ENCODE measurements at places on chromosomes 13 and 19.

DNA sequence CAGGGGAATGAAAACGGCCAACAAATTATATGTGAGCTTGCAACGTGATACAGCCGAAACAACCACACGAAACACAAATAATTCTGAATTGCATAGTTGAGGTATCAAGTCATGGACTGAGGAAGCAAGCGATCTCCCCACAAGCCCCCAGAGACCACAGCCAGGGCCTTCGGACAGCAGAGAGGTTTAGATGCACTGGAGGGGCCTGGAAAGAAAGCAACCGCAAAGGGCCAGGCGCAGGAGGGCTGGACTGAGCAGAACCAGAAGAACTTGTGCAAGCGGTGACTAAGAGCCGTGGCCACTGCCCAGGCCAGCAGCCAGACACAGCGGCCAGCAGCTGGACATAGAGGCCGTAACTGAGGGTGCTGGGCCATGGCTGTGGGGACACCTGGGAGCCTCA, 131.4 kb downstream of the TNFRSF19 start:
- no peak overlapping the region for H3K4me3 ChIP-seq
- DNase-seq = peak; percentile 96
- peaks cover 15% of the 10 kb centered on the region for H3K4me1 ChIP-seq
- no peaks in the 10 kb centered on the region for H3K27me3 ChIP-seq

DNA sequence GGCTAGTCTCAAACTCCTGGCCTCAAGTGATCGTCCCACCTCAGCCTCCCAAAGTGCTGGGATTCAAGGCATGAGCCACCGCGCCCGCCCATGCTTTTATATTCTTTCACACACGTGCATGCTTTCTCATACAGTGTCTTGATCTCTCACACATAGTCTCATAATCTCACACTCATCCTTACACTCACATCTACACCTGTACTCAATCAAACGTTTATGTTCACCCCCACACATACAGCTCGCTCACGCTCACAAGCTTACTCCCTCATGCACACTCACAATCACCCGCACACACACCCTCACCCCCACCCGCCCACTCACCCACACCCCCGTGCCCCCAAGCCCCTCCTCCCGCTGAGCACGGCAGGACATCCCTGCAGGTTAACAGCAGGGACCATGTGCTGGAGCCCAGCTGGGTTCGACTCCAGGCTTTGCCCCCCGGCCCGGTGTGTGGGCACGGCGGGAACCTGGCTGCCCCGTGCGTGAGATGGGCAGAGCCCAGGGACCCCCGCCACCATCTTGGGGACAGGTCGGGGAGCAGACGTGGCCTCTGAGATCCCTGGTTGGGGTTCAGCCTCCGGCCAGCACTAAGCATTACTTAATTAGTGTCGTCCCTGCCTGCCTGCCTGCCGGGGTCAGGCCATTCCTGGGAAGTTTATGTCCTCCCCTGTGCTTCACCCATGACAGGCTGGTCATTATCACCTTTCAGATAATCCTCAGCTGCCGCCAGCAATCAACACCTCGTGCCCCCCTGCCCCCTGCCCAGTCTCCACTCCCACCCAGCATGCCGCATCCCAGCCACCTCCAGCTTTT, 11.4 kb downstream of the SBK2 start:
- H3K4me1 ChIP-seq = peaks cover 17% of the 10 kb centered on the region
- DNase-seq = no peak
- H3K27me3 ChIP-seq = no peaks in the 10 kb centered on the region
- H3K27ac ChIP-seq = no peak overlapping the region

DNA sequence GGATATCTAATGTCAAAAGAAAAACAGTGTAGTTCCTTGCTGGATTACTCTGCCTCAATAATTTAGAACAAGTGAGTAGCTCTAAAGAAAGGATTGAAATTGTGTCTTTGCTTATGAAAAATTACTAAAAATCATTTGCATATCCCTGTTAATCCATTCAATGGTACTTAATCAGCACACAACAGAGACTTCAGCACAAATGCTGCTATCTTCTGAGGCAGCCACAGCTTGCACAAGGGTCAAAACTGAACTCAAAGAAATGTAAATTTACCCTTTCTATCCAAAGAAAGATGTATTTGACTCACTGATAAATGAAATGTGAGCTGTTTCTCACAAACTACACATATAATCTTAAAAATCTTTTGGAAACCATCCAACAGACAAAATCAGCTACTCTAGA, 116.2 kb downstream of the LHFPL6 start:
- H3K4me1 ChIP-seq = peaks cover 9% of the 10 kb centered on the region
- H3K27ac ChIP-seq = no peak overlapping the region
- DNase-seq = no peak
- no peaks in the 10 kb centered on the region for H3K27me3 ChIP-seq

- H3K36me3 ChIP-seq = no peaks in the 10 kb centered on the region
- peaks cover 23% of the 10 kb centered on the region for H3K4me1 ChIP-seq
- no peak overlapping the region for H3K4me3 ChIP-seq
- peaks cover 10% of the 10 kb centered on the region for H3K27me3 ChIP-seq
Measured at GRCh38 chr13:27967736-27968315, 1.3 kb downstream of the CDX2 start.

- no peak overlapping the region for H3K4me3 ChIP-seq
- H3K36me3 ChIP-seq = no peaks in the 10 kb centered on the region
- H3K27me3 ChIP-seq = no peaks in the 10 kb centered on the region
- no peak for DNase-seq
- no peak overlapping the region for H3K27ac ChIP-seq
Measured at GRCh38 chr13:110925023-110925612, 10.2 kb upstream of the ANKRD10 start.

DNA sequence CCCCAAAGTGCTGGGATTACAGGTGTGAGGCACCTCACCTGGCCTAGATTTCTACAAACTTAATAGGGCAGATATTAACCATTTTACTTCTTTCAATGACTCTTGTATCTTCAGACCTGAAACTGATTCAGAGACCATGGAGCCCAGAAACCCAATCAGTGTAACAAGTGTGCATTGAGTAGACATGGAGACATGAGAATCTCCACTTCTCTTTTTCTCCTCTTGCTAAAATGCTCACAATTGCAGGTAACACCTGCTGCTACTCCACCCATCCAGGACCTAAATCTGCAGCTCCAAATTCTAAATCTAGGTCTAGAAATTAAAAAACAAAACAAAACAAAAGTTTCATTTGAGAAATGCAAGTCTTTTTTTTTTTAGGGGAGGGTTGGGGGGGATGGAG, 42.2 kb upstream of the ZNF681 start:
- H3K36me3 ChIP-seq = no peaks in the 10 kb centered on the region
- H3K4me1 ChIP-seq = no peaks in the 10 kb centered on the region
- H3K27me3 ChIP-seq = no peaks in the 10 kb centered on the region
- DNase-seq = no peak
- no peak overlapping the region for H3K4me3 ChIP-seq

GRCh38 chr13:61246351-61246750, 169.3 kb downstream of the PCDH20 start:
- no peaks in the 10 kb centered on the region for H3K4me1 ChIP-seq
- H3K36me3 ChIP-seq = no peaks in the 10 kb centered on the region
- H3K27ac ChIP-seq = no peak overlapping the region
- no peak for DNase-seq
- no peak overlapping the region for H3K4me3 ChIP-seq

DNA sequence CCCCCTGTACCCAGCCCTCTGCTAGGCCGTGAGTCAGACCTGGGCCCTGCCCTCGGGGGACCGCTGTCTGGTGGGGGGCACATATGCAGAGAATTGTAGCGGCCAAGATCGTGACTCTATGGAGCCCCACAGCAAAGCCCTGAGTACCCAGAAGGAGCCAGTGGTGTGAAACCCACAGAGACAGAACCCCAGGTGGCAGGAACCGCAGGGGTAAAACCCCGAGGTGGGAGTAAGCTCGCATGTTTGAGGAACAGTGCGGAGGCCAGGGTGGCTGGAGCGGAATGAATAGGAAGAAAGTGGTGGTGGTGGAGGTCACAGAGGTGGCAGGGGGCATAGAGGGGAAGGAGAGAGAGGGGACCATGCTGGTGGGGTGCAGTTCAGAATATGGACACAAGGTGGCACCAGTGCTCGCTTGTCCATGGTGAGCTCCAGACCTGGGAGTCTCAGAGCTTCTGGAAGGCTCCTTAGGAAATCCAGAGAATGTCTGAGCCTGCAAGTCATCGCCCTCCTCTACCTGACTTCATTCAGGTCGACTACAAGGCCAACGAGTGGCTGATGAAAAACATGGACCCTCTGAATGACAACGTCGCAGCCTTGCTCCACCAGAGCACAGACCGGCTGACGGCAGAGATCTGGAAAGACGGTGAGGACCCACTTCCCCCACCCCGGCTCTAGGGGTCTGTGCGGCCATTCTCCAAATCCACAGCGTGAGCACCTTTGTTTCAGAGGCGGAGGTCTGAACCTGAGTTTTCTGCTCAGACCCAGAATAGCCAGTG, 48.9 kb downstream of the MYH14 start:
- no peak for DNase-seq
- H3K4me3 ChIP-seq = no peak overlapping the region
- H3K27ac ChIP-seq = no peak overlapping the region
- H3K27me3 ChIP-seq = no peaks in the 10 kb centered on the region
- H3K36me3 ChIP-seq = peaks cover 6% of the 10 kb centered on the region
- H3K4me1 ChIP-seq = no peaks in the 10 kb centered on the region

DNA sequence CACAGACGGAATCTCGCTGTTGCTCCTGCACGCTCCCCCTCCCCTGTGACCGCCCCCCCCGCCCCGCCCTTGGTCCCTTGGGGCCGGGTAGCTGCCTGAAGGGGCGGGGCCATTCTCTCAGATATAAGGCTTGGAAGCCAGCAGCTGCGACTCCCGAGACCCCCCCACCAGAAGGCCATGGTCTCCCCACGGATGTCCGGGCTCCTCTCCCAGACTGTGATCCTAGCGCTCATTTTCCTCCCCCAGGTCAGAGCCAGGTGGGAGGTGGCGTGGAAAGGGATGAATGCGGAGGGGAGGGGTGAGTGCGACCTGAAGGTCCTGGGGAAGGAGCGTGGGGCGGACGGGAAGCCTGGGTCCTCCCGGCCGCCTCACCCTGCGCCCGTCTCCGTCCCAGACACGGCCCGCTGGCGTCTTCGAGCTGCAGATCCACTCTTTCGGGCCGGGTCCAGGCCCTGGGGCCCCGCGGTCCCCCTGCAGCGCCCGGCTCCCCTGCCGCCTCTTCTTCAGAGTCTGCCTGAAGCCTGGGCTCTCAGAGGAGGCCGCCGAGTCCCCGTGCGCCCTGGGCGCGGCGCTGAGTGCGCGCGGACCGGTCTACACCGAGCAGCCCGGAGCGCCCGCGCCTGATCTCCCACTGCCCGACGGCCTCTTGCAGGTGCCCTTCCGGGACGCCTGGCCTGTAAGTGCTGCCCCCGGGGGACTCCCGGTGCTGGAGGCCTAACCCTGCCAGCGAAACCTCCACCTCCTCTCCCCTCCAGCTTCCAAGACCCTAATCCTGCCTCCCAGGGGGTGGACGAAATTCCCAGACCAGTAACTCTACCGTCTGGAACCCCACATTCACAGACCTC, at the start of gene DLL3:
Gene DLL3, plus strand, starts transcription at position 150 of the 845 bp plus-strand sequence. Its CDS starts 28 bp downstream, at position 178.
- no peaks in the 10 kb centered on the region for H3K36me3 ChIP-seq
- peaks cover 4% of the 10 kb centered on the region for H3K27me3 ChIP-seq
- H3K27ac ChIP-seq = no peak within 1 kb of the TSS
- DNase-seq = no peak
- peak within 1 kb of the TSS; percentile 16 for H3K4me3 ChIP-seq
- peaks cover 25% of the 10 kb centered on the region for H3K4me1 ChIP-seq

DNA sequence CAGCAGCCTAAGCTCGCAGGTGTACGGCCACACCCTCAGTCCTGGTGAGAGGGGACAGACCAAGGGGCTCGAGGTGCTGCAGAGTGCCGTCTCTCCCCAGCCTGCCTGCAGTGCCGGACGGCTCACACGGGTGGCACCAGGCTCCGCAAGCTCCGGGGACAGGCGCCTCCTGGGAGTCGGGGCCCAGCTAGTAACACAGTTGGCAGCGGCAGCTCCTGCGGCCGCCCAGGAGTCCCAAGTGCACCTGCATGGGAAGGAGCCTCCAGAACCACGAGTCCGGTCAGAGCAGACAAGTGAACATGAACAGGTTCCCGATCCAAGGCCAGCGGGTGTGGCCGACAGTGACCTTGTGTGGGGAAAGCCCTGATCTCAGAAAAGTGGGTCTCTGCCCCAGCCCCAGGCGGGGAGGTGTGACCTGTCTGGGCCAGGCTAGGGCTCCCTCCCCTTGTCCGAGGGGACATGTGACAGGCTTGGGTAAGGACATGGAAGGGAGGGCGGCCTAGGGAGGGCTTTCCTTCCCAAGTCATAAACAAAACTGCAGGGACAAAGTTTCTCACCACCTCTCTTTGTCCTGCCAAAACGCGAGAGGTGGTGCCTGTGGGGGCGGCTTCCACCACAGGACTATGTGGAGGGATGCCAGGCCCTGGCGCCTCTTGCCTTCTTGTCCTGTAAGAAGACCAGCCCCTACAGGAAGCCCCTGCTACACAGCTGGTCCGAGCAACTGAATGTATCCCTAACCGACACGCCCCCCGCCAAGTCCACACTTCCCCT, 46.5 kb downstream of the MLLT1 start:
- H3K4me1 ChIP-seq = peaks cover 77% of the 10 kb centered on the region
- H3K36me3 ChIP-seq = no peaks in the 10 kb centered on the region
- no peaks in the 10 kb centered on the region for H3K27me3 ChIP-seq
- DNase-seq = no peak
- H3K4me3 ChIP-seq = peak overlapping the region; percentile 19

DNA sequence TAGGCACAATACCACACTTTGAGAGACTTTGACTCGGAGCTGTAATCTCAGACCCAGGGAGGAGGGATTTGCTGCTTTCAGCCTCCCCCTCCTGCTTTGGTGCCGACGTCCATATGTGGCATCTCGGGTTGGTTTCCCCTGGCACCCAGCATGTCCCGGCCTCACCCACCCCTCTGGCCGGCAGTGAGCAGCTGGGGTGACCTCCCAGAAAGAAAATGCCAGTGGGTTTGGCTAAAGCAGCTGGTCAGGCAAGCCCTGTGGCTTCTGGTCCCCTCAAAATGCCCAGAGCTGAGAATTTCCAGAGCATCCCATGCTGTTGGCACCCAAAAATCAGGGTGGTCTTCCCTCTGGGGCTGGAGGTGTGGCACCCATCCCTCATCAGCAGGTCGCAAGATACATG, 34.1 kb downstream of the INSR start:
- H3K4me3 ChIP-seq = no peak overlapping the region
- H3K27me3 ChIP-seq = no peaks in the 10 kb centered on the region
- no peaks in the 10 kb centered on the region for H3K36me3 ChIP-seq
- peaks cover 50% of the 10 kb centered on the region for H3K4me1 ChIP-seq
- no peak overlapping the region for H3K27ac ChIP-seq

DNA sequence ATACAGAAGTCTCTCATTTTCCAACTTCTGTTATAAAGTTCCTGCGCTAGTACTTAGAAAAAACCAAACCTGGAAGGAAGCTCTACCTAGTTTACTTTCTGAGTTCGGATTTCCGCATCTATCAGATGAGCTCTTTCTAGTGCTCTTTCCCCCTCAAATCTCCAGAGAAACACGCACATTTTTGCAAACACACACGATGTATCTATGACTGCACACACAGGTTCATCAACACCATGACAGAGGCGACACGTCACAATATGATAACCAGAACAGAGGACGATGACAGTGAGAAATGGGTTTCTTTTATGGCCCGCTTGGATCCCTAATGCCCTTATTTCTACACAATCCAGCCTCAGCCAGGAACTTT, 629 bp upstream of the LRRC63 start:
- H3K27me3 ChIP-seq = no peaks in the 10 kb centered on the region
- no peaks in the 10 kb centered on the region for H3K36me3 ChIP-seq
- no peak for DNase-seq
- H3K27ac ChIP-seq = no peak overlapping the region

Measured in vagina (tissue), 2 donors.